Mucosa of descending colon (tissue), 3 donors: ENCODE measurements at places on chromosomes 3 and 15. TPM values are rescaled to one million over a fixed set of nuclear protein-coding genes. Genes with fewer than 3 reads are reported as not detected.

The GOLGA8M gene
- total RNA-seq: not detected

The MYEF2 gene
- total RNA-seq: 29.6 TPM

The CYP19A1 gene
- 0.06 TPM for total RNA-seq

The TEX55 gene
- not detected for total RNA-seq

The TMEM158 gene
- total RNA-seq: 15.2 TPM

The TUSC7 gene
- total RNA-seq: not detected

The ZNF385D gene
- total RNA-seq: 3.1 TPM

The PLSCR5 gene
- total RNA-seq: not detected

The PARP15 gene
- 2.0 TPM for total RNA-seq

The GABPB1 gene
- 12.3 TPM for total RNA-seq

The ITGA11 gene
- total RNA-seq: 2.4 TPM

The TNNC1 gene
- total RNA-seq: 0.60 TPM

The KLHL6 gene
- 1.9 TPM for total RNA-seq

The LARP6 gene
- 24.8 TPM for total RNA-seq

The TRIP4 gene
- total RNA-seq: 28.2 TPM

The FES gene
- total RNA-seq: 18.6 TPM

The NECTIN3 gene
- total RNA-seq: 60.7 TPM

The RHCG gene
- not detected for total RNA-seq

The CMTM6 gene
- 40.7 TPM for total RNA-seq

The PRTG gene
- 0.78 TPM for total RNA-seq

The CHRNA7 gene
- total RNA-seq: 3.4 TPM

The TTC21A gene
- total RNA-seq: 7.2 TPM

The MUC20 gene
- 112 TPM for total RNA-seq

The TGM5 gene
- total RNA-seq: not detected

The KNG1 gene
- 0.12 TPM for total RNA-seq

The AP3B2 gene
- 0.67 TPM for total RNA-seq

The LIPH gene
- 46.3 TPM for total RNA-seq

The RPS17 gene
- total RNA-seq: 1,038 TPM

The CPLX3 gene
- not detected for total RNA-seq

The NCBP2 gene
- 55.0 TPM for total RNA-seq

The GATA2 gene
- total RNA-seq: 10.1 TPM

The CPA3 gene
- total RNA-seq: 20.6 TPM

The NAA50 gene
- total RNA-seq: 95.9 TPM

The GOLGA8T gene
- not detected for total RNA-seq

The CPNE4 gene
- 3.0 TPM for total RNA-seq

The GREM1 gene
- 44.8 TPM for total RNA-seq

The TLR9 gene
- total RNA-seq: 0.77 TPM

The GADL1 gene
- not detected for total RNA-seq

The DAG1 gene
- 97.3 TPM for total RNA-seq

The TMEM44 gene
- 34.1 TPM for total RNA-seq

The ABHD14A gene
- 6.3 TPM for total RNA-seq

The GNB4 gene
- 9.0 TPM for total RNA-seq

The TMPRSS7 gene
- not detected for total RNA-seq

The PAQR5 gene
- total RNA-seq: 27.7 TPM

The CCR4 gene
- 0.14 TPM for total RNA-seq

The INKA1 gene
- total RNA-seq: 1.6 TPM

The PPP2R3A gene
- 16.4 TPM for total RNA-seq

The CHSY1 gene
- total RNA-seq: 15.5 TPM

The MUSTN1 gene
- 1.9 TPM for total RNA-seq

The KLHL24 gene
- 99.2 TPM for total RNA-seq

The SAMMSON gene
- total RNA-seq: not detected

The PLCB2 gene
- total RNA-seq: 21.8 TPM

The P2RY1 gene
- total RNA-seq: 37.8 TPM

The TIGIT gene
- total RNA-seq: 0.54 TPM

The USP8 gene
- 87.6 TPM for total RNA-seq

The ALS2CL gene
- 28.5 TPM for total RNA-seq

The A4GNT gene
- total RNA-seq: not detected
